ENCODE measurements at places on chromosomes 1 and 21.

GRCh38 chr21:42262831-42263231 is 43.9 kb downstream of the ABCG1 start:
- DNase-seq, result no peak

- no peak for DNase-seq
Measured at GRCh38 chr1:54105736-54106269, 47.0 kb downstream of the CDCP2 start.

DNA sequence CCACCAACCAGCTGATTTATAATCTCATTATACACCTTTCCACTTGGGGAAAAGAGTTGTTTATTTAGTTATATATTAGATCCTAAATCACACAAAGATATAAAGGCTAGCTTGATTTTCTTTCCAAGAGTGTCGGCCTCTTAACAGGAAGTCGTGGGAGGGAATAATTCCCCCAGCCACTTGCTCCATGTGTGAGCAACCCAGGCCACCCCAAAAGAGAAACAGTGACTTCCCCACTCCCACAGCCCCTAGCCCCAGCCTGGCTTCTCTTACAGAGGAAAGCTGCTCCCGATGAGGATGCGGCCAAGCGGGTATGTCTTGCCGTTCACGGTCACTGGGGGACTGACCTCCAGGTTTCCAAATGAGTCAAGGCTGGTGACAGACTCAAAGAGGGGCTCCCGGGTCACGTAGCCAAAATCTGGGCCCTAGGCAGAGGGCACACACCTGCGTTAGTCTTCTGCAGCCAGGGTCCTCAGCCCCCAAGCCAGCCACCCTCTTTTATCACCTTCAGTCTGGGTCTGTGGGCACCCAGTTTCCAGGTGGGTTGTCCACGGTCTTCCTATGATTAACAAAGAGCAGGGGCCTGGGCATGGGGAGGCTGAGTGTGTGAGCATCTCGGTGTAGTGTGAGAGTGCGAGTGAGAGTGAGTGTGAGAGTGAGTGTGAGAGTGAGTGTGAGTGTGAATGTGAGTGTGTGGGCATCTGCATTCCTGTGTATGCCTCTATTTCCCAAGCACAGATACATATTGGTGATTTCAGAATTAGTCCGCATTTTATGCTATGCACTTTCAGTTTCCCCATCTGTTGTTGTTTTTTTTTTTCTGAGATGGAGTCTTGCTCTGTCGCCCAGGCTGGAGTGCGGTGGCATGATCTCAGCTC is 25.4 kb upstream of the SDHB start:
- no peak for DNase-seq

- DNase-seq, result no peak
Measured at GRCh38 chr1:150094734-150095265, 27.2 kb downstream of the VPS45 start.

- DNase-seq, result no peak
Measured at GRCh38 chr21:32132881-32133280, 146.0 kb downstream of the MIS18A start.

- no peak for DNase-seq
Measured at GRCh38 chr1:55828044-55828443, 612.9 kb upstream of the USP24 start.

DNA sequence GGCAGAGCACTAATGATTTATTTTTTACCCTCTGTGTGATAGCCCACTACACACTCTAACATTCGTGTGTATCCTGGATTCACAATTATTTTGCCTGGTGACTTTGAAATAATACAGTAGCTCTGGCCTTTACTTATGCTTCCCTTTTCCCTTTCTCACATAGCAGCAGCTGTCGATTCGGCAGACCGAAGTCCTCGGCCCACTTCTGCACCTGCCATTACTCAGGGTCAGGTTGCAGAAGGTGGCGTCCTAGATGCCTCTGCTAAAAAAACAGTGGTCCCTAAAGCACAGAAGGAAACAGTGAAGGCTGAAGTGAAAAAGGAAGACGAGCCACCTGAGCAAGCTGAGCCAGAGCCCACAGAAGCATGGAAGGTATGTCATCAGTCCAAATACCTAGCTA is 70.8 kb downstream of the TMEM200B start:
- no peak for DNase-seq

DNA sequence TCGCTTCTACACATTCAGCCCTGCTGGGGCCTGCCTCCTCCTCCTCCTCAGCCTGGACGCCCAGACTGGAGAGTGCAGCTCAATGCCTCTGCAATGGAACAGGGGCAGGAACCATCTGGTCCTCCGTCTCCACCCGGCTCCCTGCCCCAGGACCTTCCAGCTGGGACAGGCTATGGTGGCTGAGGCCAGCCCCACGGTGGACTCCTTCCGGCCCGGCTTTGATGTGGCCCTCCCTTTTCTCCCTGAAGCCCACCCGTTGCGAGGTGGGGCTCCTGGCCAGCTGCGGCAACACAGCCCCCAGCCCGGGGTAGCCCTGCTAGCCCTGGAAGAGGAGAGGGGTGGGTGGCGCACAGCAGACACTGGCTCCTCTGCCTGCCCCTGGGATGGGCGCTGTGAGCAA is 1.4 kb downstream of the EXTL1 start:
- DNase-seq, result no peak

Data from anterior cingulate cortex (tissue), 58 donors.